HFFc6 (cell line): ENCODE measurements at places on chromosomes 16 and 17. TPM values are rescaled to one million over a fixed set of nuclear protein-coding genes. Genes with fewer than 3 reads are reported as not detected.

GRCh38 chr17:74012465-74012864, 191.0 kb upstream of the RPL38 start:
- no peaks in the 10 kb centered on the region for H3K4me1 ChIP-seq
- H3K36me3 ChIP-seq: peaks cover 2% of the 10 kb centered on the region
- DNase-seq: no peak
- no peaks in the 10 kb centered on the region for H3K27me3 ChIP-seq

DNA sequence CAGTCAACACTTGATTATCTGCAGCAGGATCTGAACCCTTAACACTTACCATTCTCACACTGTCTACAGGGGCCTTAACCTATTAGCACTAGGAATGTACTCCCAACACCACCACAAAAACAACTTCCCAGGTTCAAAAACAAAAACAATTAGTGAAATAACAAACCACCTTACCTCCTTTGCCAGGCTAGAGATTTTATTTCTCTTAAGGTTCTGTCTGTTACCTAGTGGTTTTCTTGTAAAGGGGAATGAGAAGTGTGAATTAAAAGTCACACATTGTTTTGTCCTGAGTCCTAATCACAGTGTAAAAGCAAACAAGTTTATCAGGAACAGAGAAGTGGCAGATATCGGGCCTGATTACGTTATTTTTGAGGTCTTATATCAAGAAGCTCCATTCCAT, 9.7 kb downstream of the SMARCE1 start:
- peaks cover 14% of the 10 kb centered on the region; the same call in 1 of the 2 replicates for H3K4me1 ChIP-seq
- peaks cover 43% of the 10 kb centered on the region for H3K36me3 ChIP-seq
- H3K27ac ChIP-seq: peak overlapping the region; percentile 0; the same call in 1 of the 2 replicates
- no peak overlapping the region for H3K4me3 ChIP-seq
- no peak for DNase-seq

DNA sequence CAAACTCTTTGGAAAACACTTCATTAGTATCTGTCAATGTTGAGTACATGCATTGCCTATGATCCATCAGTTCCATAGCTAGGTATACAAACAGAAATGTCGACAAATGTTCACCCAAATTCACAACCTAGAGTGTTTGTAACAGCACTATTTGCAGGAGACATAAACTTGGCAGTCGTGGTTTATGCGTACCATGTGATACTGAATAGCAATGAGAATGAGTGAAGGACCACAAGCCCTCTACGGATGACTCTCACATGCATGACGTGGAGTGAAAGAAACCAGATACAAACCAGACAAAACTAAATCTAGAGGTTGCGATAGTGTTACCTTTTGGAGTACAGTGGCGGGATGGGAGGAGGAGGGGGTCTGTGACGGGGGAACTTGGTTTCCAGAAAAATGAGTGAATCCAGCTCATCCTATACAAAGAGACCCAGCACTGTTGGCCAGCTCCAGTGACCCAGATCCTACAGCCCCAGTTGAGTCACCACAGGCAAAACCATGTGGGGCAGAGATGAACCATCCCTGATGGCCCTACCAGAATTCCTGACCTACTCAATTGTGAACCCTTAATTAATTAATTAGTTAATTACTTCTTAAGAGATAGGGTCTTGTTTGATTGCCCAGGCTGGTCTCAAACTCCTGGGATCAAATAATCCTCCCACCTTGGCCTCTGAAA, 15.9 kb upstream of the ULK2 start:
- H3K36me3 ChIP-seq: no peaks in the 10 kb centered on the region
- no peaks in the 10 kb centered on the region for H3K4me1 ChIP-seq
- H3K4me3 ChIP-seq: no peak overlapping the region
- no peak overlapping the region for H3K27ac ChIP-seq

DNA sequence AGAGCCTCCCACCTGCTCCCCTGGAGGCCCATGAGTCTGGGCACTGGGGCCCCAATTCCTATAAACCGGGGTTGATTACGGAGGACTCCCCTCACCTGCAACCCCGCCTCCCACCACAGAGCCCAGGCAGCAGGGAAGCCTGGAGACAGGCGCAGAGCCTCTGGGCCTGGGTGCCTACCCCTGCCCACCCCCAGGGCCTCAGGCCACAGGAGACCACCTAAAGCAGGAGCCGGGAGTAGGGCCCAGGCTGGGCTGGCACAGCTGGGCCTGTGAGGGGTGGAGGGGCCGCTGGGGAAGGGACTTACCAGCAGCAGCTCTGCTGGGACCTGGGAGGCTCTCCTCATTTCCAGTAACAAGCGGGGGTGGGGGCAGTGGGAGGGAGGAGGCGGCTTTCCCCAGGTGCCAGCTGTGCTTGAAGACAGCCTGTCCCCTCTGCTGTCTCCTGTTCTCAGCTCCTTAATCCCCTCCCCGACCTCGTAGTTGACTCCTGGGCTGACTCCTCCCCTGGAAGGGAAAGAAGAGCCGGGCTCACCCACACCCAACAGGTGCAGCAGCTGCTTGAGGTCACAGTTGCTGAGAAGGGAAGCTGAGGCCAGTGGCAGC, 46.8 kb downstream of the TMEM235 start:
- no peak overlapping the region for H3K27ac ChIP-seq
- DNase-seq: no peak
- peaks cover 14% of the 10 kb centered on the region for H3K27me3 ChIP-seq
- H3K4me1 ChIP-seq: no peaks in the 10 kb centered on the region

- no peak for DNase-seq
- peaks cover 8% of the 10 kb centered on the region for H3K27me3 ChIP-seq
- no peaks in the 10 kb centered on the region for H3K4me1 ChIP-seq
- no peak overlapping the region for H3K4me3 ChIP-seq
- no peak overlapping the region for H3K27ac ChIP-seq
Measured at GRCh38 chr16:20611975-20612481, 35.9 kb upstream of the ACSM2B start.

DNA sequence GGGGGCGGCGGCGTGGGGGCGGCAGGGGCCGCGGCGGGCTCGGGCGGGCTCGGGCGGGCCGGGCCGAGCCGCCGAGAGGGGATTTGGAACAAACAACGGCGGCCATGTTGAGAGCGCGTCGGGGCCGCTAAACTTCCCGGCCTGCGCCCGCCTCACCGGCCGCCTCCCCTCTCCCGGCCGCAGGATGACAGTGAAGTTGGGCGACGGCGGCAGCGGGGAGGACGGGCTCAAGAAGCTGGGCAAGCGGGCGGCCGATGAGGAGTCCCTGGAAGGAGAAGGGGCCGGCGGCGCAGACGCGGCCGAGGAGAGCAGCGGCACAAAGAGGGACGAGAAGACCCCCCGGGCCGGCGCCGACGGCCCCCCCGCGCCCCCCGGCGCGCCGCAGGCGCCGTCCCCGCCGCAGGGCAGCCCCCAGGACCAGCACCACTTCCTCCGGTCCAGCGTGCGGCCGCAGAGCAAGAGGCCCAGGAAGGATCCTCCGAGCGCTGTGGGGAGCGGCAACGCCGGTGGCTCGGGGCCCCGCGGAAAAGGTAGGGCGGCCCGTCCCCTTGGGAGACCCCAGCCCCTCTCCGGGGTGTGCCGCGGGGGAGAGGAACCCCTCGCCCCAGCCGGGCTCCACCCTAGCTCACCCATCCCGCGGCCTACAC, 2.4 kb downstream of the CRAMP1 start:
- peaks cover 26% of the 10 kb centered on the region for H3K4me1 ChIP-seq
- peak overlapping the region; percentile 82 for H3K27ac ChIP-seq
- peaks cover 4% of the 10 kb centered on the region for H3K27me3 ChIP-seq
- peak; percentile 15 for DNase-seq
- H3K36me3 ChIP-seq: peaks cover 9% of the 10 kb centered on the region; the same call in 1 of the 2 replicates

DNA sequence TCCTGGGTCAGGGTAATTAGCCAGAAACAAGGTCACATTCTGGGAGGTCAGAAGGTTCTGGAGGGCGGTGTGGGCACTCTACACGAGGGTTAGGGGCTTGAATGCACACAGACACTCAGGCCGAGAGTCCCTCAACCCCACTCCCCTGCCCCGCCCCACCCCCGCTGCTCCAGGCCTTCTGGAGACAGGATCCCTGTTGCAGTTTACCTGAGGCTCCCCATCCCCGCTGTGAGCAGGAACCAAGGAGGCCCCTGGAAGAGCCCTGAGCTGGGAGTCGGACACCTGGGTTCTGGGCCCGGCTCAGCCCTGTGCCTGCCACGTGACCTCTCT, 4.4 kb upstream of the ACTG1 start:
- H3K4me3 ChIP-seq: peak overlapping the region; percentile 92
- H3K36me3 ChIP-seq: peaks cover 10% of the 10 kb centered on the region
- DNase-seq: no peak
- peaks cover 4% of the 10 kb centered on the region for H3K27me3 ChIP-seq

DNA sequence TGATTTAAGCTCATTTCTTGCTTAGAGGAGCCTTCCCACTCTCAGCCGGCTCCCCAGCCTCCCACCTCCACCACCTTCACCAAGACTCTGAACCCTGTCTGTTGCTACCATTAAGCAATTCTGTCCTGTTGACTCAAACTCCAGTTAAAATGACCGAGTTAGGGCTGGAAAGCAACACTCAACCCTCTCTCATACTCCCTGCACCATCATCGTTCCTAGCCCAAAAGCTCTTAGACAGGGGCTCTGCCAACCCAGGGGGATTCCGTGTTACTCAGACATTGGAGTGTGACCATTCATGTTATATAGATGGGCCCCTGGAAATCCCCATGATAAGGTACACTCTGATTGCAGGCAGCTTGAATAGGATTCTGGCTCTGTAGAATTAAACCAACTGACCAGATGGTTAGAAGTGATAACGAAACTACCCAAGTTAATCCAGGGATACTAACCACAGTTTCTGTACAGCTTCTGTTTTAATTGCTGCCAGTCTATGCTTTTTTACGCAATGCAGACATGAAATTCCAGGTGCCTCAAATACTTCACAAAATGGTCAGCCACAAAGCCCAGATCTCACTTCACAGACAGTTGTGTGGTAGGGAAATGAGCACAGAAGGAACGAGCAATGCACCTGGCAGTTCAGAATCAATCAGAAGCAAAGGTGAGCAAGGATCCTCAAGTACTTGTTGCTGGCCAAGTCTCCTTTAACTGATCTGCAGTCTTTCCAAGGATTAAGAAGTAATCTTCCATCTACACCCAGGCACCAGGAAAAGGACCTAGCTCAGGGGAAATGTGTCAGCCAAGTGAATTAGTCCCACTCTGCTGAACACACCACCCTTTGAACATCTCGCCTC, 2.1 kb downstream of the SSTR2 start:
- peaks cover 40% of the 10 kb centered on the region for H3K27me3 ChIP-seq
- no peaks in the 10 kb centered on the region for H3K36me3 ChIP-seq

ERN1 gene
- total RNA-seq: 7.8 to 10.9 TPM (median 9.1 TPM) in 3 replicates

TRPV2 gene
- total RNA-seq: 2.9 to 20.6 TPM (median 4.4 TPM) in 3 replicates

PROCA1 gene
- total RNA-seq: 0.51 to 1.7 TPM (median 1.1 TPM) in 3 replicates

GRIN2A gene
- 0.18 TPM in 1 of 3 replicates, not detected in the others for total RNA-seq
